ENCODE measurements at places on chromosomes 1 and 21.

- DNase-seq: no peak
Measured at GRCh38 chr1:88544195-88544594, 139.9 kb upstream of the PKN2 start.

DNA sequence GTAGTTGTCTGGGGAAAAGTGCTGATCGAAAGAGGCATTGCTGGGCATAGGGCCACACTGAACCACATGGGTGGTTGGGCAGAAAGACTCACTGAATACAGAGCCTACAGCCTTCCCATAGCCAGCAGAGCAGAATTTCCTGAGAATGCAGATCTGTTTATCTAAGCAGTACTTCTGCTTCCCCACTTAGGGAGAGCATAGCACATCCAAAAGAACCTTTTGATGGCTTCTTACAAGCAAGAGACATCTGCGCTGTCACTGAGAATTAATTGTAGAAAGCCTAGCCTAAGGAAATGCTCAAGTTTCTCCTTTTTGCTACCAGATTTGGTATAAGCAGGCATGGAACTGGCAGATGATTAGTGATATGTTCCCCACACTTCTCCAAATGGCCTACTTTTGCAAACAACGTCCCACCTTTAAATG, 13.0 kb upstream of the KLHDC8A start:
- no peak for DNase-seq

DNA sequence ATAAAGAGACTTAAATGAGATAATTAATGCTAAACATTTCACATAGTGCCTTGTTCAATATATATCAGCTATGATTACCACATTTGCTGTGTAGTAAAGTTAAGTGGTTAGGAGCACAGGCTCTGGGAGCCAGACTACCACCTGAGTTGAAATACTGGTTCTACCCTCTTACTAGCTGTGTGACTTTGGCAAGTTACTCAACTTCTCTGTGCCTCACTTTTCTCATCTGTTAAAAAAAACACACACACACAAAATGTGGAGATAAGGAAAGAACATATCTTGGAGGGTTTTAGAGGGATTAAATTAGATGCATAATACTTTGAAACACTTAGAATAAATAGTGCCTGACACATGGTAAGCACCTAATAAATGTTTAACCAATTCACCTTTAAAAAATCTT, 51.8 kb upstream of the NRDC start:
- no peak for DNase-seq

DNA sequence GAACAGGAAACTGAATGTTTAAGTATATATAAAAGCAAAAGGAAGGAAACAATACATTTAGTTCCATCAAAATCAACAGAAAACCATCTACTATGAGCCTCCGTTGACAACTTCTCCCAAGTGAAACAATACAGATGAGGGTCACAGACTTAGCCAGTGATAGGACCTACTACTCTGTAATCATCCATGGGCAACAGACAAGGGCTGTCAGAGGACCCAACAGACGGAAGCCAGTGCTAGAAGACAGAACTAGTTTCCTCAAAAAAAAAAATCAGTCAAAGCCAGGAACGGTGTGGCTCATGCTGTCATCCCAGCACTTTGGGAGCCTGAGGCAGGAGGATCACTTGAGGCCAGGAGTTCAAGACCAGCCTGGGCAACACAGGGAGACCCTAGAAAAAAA, 20.6 kb downstream of the RERE start:
- no peak for DNase-seq

DNA sequence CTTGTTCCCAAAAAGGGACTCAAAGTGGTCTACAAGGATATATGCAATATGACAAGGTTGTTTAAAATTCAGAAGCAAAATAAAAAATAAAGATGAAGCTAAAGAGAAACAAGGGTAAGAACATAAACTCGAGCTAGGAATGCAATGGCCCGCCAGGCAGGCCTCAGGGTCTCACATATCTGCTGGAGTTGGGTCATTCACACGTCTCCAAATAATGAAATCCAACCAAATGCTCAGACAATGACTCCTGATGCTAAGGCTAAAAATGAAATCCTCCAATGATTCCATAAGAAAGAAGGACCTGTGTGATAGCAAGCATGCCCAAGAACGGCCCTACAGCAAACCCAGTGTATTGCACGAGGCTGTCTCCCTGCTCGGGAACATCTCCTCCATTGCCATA, 153.3 kb upstream of the ETS2 start:
- no peak for DNase-seq

- no peak for DNase-seq
Measured at GRCh38 chr1:29630756-29631155, 394.4 kb downstream of the PTPRU start.

DNA sequence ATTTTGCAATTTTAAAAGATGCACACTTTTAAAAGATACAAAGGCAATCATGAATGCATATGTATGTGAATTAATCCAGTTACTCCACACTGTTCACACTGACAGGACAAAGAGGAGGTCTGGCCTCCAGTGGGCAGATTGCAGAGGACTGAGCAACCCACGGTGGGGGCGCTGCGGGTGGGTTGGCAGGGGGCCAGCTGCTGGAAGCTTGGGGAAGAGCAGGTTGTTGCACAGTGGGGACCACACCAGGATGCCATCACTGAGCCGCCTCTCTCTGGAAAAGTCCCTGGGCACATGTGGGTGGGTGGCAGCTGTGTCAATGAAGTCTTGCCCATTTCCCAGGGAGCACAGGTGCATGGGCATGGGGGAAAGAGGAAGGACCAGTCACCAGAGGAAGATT, 12.7 kb upstream of the PADI4 start:
- DNase-seq: no peak

GRCh38 chr1:203177036-203177405, 1.4 kb upstream of the MYBPH start:
- no peak for DNase-seq

- DNase-seq: no peak
Measured at GRCh38 chr1:232834066-232834465, 28.9 kb downstream of the MAP10 start.

DNA sequence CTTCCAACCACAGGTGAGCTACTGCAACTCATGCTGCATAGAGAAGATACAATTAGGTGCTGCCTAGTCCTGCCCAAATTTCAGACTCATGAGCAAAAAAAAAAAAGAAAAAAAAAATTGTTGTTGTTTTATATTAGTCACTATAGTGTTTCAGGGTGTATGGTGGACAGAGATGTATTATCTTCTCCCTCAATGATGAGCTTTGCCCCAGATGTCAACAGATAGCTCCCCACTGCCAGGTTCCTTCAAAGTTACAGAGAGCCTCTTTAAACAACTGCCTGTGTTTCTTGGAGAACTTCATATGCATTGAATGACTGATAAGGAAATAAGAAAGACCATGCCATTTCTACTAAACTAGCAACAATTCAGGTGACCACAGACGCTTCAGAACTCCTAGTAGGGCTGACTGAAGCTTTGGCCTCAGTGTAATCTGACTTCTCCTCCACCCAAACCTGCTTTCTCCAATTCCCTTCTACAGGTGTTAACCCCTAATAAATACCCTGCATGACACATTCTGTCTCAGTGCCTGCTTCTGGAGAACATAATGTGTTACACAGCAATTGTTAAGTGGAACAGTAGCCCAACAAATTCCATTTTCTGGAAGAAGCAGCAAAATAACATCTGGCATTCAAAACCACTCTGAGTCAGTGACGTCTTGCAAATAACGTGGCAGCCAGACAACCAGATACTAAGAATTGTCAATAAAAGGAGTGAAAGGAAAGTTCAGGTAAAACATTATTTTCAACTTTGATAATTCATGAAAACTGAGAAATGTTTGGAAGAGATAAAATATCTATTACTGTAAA, 147.7 kb downstream of the CDC42BPA start:
- no peak for DNase-seq

All from substantia nigra (tissue), 51 donors.